ENCODE measurements at places on chromosomes 1 and 21.

- no peak for DNase-seq
These were observed 114.1 kb downstream of the C1orf94 start for GRCh38 chr1:34290831-34291230.

- DNase-seq: no peak
These were observed 34.4 kb upstream of the LRRC7 start for GRCh38 chr1:69533343-69533742.

GRCh38 chr1:32338637-32339145 is 2.7 kb upstream of the MARCKSL1 start:
- DNase-seq: no peak

- DNase-seq: no peak
These were observed 84.3 kb downstream of the ELAVL4 start for GRCh38 chr1:50193002-50193401.

- no peak for DNase-seq
These were observed 46.0 kb upstream of the OLIG2 start for GRCh38 chr21:32979598-32980268.

- no peak for DNase-seq
These were observed 169.8 kb downstream of the CYYR1 start for GRCh38 chr21:26403321-26403720.

DNA sequence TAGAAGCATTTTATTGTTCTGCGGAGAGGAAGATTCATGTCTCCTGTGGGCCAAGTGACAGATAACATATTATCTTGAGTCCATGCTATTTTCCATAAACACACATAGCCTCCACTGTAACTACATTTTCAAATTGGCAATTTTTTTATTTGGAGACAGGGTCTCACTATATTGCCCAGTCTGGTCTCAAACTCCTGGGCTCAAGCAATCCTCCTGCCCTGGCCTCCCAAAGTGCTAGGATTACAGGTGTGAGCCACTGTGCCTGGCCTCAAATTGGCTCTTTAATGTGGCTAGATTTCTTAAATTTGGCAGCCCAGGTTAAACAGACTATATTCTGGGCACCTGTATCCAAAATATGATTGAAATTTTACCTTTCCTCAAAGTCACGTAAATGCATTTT is 13.8 kb downstream of the NOS1AP start:
- no peak for DNase-seq

DNA sequence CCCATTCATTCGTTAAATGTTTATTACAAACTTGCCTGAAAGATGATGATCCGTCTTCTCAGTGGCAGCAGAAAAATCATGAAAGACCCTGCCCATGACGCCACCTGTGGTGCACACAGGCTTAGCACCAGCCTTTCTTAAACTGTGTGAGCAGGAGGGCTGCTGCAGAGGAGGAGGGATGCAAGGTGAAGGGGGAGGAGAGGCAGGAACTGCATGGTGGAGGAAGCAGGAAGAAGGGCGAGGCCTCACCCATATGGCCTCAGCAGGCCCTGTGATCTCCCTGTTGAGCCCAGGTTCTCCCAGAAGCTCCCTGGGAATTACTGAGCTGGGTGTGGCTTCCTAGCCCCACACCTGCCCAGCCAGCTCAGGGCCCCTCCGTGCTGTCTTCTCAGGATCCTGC is 25.0 kb upstream of the RD3 start:
- DNase-seq: no peak
